GM20000 (cell line): ENCODE measurements at places on chromosomes 3 and 15.

DNA sequence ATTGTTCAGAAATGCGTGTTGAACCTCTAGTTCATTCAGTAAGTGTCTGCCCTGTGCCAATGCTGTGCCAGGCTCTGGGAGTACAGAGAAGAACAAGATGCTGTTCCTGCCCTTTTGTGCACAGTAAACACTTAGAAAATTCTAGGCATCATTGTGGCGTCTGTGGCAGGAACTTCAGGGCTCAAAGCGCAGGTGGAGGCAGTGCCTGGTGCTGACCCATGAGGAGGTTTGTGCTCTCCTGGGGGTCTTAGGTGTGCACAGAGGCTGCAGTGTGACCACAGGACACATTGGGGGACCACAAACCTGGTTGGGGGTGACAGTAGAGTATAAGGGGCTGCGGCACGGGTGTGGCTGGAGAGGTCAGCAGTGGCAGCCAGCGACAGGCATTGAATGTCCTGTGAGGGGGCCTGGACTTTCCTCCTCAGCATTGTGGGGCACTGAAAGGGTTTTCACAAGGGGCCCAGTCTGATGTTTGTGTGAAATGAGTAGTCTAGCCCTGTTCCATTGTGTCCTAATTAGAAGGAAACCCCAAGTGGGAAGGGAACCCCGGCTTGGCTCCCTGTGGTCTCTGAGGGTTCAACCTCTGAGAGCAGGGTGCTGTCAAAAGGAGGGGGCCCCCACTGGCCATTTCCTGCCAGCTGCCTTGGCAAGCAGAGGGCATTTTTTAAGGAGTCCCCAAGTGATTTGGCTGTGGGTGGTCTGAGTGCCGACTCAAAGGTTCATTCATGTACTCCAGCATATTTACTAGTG is 20.9 kb downstream of the MRAS start:
- no peak for DNase-seq

- DNase-seq = no peak
Measured at GRCh38 chr3:21792176-21792575, 41.2 kb upstream of the ZNF385D start.

DNA sequence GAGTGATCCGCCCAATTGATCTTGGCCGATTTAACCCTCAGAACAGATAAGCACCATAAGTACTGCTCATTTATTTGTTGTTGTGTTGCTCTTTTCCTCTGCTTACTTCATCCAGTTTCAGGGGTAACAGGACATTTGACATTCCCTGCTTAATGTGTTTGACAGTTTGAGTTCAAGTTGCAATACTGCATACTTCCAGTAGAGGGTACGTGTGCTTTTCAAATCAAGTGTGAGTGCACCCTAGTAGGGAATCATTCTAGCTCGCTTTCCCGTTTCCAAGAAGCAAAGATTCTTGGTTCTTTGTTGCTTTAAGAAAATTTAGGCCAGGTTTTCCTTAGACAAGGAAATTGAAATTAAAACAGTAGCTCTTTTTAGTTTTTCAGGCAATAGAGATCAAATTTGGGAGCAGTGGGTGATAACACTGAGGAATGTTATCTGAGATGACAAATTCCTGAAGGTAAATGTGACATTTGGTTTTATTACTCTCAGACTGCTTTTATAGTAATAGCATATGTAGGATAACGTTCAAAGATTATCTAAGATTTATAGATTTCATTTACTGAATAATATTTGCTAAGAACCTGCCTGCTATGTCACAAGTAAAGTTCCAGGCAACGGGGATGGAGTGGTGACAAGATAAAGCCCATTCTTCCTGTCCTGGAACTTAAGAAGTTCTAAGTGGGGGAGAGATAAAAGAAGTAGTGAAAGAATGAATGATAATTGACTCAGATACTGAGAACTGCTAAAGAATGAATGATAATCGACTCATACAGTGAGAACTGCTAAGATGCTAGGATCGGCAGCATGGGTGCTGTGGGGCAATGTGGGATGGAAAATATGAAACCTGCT is 73.3 kb downstream of the SYNPR start:
- DNase-seq = peak; percentile 33

- no peak for DNase-seq
Measured at GRCh38 chr3:63092515-63092914, 185.6 kb upstream of the SYNPR start.

- DNase-seq = no peak
Measured at GRCh38 chr3:106376016-106376570, 507.3 kb upstream of the CBLB start.

DNA sequence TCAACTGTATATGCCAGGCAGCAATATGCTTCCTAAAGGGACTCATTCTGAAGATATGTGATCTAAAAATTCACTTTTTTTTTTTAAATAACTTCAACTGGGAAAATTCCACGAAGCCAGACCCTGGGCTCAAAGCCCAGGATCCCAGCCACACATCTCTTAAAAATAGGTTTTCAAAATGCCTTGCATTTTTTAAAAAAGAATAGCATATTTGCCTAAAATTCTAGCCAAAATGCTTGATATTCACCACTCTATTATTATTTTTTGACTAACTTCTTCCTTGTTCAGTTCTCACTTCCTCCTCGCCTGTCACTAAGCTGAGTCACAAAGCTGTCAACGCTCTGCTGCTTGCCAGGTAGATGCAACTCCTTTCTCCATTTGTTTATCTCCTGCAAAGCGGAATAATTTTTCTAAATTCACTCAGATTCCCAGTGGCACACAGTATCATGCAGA is 28.0 kb upstream of the VGLL4 start:
- DNase-seq = peak; percentile 56

DNA sequence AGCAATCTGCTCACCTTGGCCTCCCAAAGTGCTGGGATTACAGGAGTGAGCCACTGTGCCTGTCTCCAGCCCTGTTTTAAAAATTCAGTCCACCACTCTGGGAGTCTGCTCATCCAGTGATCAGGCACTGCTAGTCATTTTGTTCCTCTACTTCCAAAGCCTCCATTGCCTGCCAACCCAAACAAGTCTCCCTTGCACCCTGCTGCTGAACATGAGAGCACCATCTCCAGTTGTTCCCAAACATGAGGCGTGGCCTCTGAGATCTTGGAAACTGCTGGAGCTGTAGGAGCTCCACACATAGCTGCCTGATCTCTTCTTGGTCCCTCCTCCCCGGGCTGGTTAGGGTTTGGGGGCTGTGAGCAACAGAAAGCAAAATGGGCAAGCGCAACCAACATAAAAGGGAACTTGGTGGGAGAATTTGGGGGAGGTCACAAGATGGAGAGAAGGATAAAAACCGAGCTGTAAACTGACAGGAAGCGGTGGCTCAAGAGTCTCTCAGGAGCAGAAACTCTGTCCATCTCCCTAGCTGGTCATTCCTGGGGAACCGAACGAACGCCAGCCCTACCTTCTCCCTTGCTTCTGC is 49.6 kb upstream of the TLE3 start:
- DNase-seq = no peak

GRCh38 chr3:129131465-129132088 is 10.0 kb upstream of the RAB43 start:
- DNase-seq = no peak

GRCh38 chr3:13193320-13194284 is 120.4 kb upstream of the IQSEC1 start:
- no peak for DNase-seq

DNA sequence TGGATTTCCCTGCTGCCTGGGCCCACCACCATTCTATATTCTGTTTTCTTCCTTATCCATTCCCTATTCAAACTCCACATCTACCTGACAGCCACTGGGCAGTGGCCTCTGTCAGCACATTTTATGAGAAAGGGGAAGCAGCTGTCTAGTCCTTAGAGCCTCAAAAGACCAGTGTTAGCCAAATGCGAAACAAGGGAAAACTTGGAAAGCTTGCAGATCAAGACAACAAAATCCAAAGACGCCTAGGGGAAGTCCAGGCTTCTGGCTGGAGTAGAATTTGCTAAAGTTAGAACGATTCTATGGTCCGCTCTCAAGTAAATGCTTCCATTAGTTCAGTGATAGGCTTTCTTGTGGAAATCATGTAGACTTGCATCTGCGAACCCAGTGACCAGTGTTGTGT is 39.4 kb upstream of the CHST2 start:
- DNase-seq = no peak

DNA sequence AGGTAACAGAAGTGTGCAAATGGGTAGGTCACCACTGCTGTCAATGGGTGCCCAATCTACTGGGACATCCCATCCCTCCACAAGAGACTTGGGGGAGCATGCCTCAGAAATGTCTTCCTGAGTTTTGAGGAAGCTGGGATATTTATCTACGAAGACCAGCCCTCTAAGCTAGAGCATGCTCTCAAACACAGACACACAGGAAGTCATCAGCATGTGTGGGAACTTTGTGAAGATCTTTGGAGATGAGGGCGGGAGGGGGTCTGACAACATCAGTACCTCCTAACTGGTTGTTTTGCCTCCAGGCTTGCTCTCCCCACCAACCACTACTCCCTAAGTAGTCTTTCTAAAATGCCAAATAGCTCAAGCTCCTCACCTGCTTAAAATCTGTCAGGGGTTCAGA is 3.5 kb upstream of the MEF2A start:
- DNase-seq = no peak

DNA sequence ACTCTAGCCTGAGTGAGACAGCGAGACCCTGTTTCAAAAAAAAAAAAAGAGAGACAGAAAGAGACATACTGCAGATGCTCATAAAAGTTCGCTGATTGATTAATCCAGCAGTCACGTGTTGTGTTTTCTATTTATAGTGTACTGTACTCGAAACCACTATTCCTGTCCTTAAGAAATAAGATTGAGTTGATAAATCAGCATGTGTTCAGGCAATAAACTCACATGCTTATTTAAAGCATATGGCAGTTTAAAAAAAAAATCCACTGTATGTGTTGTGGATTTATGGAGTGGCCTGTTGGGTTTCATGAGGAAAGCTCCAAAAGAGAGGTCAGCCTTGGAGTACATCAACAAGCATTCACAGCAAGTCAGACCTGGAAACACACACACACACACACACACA is 17.7 kb downstream of the RPL22L1 start:
- DNase-seq = no peak

DNA sequence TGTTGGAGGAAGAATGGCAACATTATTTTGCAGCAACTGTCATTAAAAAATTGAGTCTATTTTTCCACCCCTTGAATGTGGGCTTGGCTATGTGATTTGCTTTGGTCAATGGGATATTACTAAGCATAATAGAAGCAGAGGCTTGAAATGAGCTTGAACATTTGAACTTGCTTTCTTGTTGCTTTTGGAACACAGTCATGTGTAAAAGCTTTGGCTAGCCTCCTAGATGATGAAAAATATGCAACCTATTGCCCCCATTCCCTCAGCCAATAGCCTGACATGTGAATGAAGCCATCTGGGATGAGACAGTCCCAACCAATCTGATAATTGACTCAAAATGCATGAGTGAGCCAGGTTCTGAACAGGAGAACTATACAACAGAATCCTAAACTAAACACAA is 78.4 kb downstream of the PLSCR2 start:
- DNase-seq = no peak

- no peak for DNase-seq
Measured at GRCh38 chr15:63440756-63441155, 59.1 kb upstream of the CA12 start.

- DNase-seq = no peak
Measured at GRCh38 chr3:7146529-7146928, 285.6 kb downstream of the GRM7 start.

- no peak for DNase-seq
Measured at GRCh38 chr3:41169023-41169422, 30.3 kb upstream of the CTNNB1 start.

- no peak for DNase-seq
Measured at GRCh38 chr15:69742361-69742760, 289.7 kb downstream of the RPLP1 start.

GRCh38 chr15:68480296-68480695 is 48.3 kb upstream of the ITGA11 start:
- DNase-seq = no peak

GRCh38 chr3:37969596-37970100 is 20.9 kb upstream of the VILL start:
- no peak for DNase-seq

DNA sequence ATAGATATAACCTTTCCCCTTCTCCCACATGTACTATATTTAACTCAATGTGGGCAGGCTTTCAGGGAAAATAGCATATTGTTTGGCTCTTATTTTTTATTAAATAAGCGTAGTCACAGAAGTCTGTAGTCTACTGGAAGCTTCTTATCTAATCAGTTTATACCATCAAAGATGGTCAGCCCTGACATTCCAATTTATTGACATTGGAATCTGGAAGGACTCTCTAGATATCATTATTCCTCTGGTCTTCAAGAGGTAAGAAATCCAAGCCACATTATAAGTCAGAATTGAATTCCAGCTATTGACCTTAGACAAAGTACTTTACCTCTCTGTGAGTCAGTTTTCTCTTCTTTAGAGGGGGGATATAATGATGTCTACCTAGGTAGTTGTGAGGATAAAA is 38.5 kb upstream of the SCAANT1 start:
- DNase-seq = no peak

DNA sequence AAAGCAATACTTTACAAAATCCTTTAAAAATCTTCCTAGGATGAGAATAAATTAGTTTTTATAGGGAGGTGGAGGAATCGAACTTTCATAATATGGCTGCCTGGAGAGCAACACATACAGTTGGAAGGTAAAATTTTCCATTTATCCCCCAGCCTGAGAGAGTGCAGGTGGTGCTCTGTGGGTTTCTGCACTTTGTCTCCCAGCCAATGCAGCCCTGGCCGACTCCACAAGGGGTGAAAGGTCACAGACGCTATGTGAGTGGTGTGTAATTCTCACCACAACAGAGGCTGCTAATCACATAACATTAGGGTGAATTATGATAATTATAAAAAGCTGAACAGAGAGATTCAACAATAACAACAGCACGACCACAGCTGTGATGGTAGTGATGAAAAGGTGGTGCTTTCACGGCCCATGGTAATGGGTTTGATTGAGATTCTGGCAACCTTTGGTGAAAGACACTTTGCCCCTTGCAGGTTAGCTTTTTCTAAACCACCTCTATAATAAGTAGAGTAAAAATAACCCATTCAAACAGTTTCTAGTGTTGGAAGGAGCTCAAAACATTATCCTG is 30.1 kb upstream of the NANOGP8 start:
- no peak for DNase-seq

GRCh38 chr15:62816342-62817069 is 226.0 kb upstream of the TPM1 start:
- DNase-seq = no peak

DNA sequence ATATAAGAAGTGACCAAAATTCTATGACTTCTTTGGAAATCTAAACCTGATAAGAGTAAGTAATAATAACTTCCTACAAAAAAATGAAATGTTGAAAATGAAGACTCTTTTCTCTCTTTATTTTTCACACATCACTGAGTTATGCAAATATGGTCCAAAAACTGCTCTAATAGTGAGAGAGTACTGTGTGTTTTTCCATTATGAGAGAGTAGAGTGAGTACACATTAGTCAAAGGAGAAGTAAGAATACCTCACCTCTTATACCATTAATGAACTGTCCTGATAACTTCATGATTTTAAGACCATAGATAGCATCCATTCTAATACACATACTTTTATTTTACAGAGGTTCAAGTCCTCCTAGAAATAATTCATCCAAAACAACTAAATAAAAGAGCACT is 1310.2 kb downstream of the SI start:
- DNase-seq = no peak

- DNase-seq = no peak
Measured at GRCh38 chr3:110971010-110971601, 100.5 kb upstream of the NECTIN3 start.

GRCh38 chr3:52816654-52817053 is 13.8 kb downstream of the ITIH4 start:
- DNase-seq = no peak
